ENCODE measurements at places on chromosomes 16 and 17.

- peak; percentile 9 for DNase-seq
Observed at GRCh38 chr17:79840269-79840988, 1.2 kb upstream of the CBX4 start.

DNA sequence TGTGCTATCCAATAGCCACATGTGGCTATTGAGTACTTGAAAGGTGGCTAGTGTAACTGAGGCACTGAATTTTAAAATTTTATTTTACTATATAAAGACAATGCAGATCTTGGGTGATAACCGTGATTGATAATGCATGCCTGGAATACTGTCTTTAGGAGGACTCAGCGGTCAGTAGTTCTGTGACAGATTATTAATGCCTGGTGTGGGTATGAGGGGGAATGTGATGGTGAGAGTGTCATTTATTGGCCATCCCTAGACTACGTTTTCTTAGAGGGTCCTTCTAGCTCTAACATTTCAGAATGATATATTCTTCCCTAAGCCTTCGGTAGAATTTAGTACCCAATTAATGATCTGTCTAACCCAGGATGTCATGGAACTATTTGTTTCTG, 157.6 kb downstream of the CPPED1 start:
- DNase-seq: no peak

GRCh38 chr17:11986179-11986941, 10.9 kb downstream of the ZNF18 start:
- peak; percentile 14 for DNase-seq

- DNase-seq: no peak
Observed at GRCh38 chr17:82595893-82596292, 52.4 kb downstream of the WDR45B start.

DNA sequence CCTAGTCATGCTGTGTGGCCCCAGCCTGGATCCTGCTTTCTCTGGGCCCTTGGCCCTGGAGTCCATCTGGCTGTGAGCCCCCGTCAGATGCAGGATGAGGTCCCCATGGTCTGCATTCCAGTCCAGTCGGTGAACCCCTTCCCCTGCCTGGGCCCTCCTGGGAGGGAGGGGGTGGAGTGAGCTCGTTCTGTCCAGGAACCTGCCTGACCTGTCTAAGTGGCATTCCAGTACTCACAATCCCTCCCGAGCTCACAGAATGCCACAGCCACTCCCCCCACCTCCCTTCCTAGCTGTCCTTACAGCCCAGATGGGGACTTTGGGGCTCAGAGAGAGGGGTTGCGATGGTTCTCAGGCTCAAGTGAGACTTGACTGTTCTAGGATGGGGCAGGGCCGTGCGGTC, 15.5 kb downstream of the SPNS2 start:
- DNase-seq: no peak

GRCh38 chr16:87552772-87553573, 49.3 kb upstream of the JPH3 start:
- DNase-seq: no peak

DNA sequence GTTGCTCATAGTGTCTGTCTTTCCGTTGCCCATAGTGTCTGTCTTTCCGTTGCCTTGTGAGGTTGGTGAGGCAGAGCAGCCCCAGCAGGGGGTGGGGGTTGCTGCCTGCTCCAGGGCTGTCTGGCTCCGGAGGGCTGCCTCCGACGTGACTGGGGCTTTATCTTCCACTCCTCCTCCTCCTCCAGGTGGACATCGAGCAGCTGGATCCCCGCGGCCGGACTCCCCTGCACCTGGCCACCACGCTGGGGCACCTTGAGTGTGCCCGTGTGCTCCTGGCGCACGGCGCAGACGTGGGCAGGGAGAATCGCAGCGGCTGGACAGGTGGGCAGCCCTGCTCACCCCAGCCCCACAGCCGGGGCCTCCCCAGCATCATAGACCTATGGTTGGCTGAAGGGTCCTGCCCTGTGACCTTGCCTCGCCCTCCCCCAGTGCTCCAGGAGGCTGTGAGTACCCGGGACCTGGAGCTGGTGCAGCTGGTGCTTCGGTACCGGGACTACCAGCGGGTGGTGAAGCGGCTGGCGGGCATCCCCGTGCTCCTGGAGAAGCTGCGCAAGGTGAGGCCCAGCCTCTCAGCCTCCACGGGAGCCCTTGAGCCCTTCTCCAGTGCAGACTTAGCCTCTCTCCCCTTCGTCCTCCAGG, 14.7 kb downstream of the ANKRD13B start:
- no peak for DNase-seq

- no peak for DNase-seq
Observed at GRCh38 chr17:49195751-49196150, 14.6 kb downstream of the GNGT2 start.

DNA sequence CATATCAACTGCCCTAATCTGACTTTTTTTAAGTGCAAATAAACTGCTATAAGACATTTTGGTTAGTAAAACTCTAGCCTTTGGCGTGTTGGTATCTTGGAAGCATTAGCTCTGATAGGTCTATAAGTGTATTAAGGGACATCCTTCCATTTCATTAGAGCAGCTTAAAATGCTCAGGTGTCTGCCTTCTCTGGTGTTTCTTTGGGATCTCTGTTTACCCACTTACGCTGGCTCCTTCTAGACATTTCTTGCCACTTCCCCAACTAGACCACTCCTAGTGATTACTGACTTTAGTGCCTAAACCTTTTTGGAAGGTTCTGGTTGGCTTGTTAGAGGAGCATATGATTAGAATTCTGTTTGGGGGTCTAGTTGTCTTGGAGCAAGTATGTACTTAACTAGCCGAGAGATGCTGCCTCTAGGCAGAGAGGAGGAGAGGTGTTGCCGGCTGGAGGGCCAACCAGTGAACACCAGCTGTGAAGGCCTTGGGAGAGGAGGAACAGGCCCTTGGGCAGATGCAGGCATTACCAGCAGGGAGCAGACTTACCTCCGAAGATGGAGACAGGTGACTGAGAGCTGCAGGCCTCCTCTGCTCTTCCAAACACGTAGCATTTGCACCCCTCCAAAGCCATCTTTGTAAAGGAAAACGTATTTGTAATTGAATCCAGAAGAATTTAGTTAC, 15.2 kb upstream of the CLEC18C start:
- DNase-seq: no peak

DNA sequence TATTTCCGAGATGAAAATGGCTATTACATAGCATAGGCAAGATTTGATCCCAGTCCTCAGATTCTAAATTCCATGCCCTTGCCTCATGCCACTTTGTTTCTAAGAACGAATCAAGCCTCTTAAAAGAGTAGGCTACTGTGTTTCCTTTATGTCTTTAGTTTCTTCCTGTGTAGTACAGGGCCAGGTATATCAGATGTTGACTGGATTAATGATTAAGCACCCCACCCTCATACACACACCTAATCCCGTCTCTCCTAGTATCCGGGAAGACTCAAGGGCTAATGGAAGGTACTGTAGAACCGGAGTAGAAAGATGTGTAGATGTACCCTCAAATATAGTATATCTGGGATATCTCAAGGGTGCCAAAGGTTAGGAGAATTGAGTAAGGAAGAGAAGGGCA, 6.7 kb downstream of the TOM1L1 start:
- no peak for DNase-seq

- DNase-seq: no peak
Observed at GRCh38 chr16:1706386-1707192, 594 bp downstream of the MAPK8IP3 start.

- DNase-seq: no peak
Observed at GRCh38 chr16:3861808-3862451, 18.6 kb downstream of the CREBBP start.

- no peak for DNase-seq
Observed at GRCh38 chr16:81526935-81527334, 82.3 kb downstream of the CMIP start.

GRCh38 chr17:45410144-45411091, 22.3 kb downstream of the ARHGAP27 start:
- no peak for DNase-seq

GRCh38 chr17:8326511-8327302, 12.9 kb upstream of the ODF4 start:
- no peak for DNase-seq

DNA sequence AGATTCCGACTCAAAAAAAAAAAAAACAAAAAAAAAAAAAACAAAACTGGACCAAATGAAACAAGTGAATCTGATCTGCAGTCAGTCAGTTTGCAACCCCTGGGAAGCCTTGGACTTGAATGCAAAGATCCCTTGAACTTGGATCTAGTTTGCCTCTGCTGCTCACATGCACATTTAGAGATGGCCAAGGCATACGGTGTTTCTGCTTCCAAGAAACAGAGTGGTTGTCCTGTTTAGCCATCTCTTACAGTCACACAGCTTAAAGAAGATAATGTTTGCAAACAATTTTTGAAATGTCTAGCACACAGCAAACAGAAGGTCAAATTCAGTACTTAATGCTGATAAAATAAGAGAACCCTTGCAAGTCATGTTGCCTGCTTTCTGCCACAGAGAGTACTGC, 4.5 kb downstream of the NDE1 start:
- no peak for DNase-seq

DNA sequence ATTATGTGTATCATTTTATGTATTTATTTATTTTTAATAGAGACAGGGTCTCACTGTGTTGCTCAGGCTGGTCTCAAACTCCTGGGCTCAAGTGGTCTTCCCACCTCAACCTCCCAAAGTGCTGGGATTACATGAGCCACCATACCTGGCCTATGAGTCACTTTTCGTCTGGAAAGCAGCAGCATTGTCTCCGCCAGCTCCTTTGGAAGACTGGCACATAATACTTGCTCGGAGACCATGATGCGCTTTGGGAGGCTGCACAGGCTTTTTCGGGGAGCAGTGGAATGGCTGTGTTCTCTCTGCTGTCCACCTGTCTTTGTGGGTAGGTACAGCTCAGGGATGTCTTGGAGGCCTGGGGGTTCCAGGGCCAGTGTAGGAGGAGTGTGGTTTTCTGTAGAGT, 102.2 kb downstream of the AATF start:
- DNase-seq: no peak

- no peak for DNase-seq
Observed at GRCh38 chr17:2965621-2966595, 97.5 kb downstream of the OR1D5 start.

GRCh38 chr17:37518826-37519225, 29.1 kb downstream of the DUSP14 start:
- peak; percentile 37 for DNase-seq

DNA sequence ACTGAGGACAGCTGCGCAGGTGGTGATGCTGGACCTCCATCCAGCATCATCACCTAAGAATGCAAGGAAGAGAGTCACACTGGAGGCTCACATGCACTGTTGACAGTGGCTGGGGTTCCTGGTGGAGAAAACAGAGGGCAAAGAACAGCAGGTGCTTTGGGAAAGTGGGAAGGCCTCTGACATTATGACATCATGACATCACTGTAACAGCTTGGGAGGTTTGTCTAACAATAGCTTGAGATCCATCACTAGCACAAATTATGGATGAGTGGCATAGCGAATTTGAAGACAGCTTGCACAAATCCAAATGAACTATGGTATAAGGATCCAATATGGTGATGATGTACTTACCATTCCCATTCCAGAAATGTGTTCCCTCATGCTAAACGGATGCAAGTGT, 226.5 kb upstream of the MPHOSPH6 start:
- no peak for DNase-seq

DNA sequence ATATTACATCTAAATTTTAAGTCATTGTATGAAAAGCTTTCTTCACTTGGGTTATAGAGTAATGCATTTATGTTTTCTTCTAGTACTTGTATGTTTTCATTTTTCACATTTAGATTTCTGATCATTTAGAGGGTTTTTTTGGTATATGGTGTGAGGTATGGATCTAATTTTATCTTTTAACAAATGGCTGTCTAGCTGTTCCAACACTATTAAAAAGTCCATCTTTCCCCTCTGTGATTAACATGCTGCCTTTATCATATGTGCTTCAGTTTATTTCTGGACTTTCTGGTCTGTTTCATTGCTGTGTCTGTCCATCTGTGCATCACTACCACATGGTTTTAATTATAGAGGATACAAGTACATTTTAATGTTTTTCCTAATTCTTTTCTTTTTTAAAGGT, 163.8 kb downstream of the MYO1D start:
- no peak for DNase-seq

- no peak for DNase-seq
Observed at GRCh38 chr17:57701124-57701523, 44.0 kb downstream of the CCDC182 start.

GRCh38 chr17:7014995-7015958, 2.9 kb downstream of the RNASEK start:
- DNase-seq: peak; percentile 49

DNA sequence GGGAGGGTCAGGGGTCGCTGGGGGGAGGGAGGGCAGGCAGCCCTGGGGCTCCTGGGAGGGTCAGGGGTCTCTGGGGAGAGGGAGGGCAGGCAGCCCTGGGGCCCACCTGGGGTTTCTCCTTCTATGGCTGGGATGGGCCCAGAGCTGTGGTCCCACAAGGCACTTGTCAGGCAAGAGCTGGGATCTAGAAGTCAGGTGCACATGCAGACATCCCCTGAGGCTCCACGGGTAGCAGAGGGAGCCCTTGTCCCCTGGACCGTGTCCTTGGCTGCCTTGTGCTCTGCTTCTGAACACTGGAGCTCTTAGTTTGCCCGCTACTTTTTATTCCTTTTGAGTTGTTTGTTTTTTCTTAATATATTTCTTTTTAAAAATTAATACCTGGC, 1.8 kb downstream of the TUBB3 start:
- no peak for DNase-seq

- DNase-seq: no peak
Observed at GRCh38 chr17:81339534-81340296, 44.6 kb upstream of the SLC38A10 start.

DNA sequence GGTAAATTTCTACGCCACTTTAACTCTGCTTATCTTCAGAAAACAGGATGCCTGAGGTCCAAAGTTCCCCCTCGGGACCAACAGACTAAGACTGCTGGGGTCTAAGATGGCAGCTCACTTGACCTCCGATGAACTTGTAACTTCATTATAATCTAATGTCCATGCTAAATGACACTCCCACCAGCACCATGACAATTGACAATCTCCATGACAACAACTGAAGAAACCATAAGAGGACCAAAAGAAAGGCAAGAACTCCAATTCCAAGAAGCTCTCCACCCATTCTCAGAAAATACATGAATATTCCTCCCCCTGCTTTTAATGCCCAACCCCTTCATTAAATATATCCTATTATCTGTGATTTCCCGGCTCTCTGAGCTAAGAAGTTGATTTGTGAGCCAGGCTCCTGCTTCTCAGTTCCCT, 7.5 kb downstream of the CCL4 start:
- DNase-seq: no peak

DNA sequence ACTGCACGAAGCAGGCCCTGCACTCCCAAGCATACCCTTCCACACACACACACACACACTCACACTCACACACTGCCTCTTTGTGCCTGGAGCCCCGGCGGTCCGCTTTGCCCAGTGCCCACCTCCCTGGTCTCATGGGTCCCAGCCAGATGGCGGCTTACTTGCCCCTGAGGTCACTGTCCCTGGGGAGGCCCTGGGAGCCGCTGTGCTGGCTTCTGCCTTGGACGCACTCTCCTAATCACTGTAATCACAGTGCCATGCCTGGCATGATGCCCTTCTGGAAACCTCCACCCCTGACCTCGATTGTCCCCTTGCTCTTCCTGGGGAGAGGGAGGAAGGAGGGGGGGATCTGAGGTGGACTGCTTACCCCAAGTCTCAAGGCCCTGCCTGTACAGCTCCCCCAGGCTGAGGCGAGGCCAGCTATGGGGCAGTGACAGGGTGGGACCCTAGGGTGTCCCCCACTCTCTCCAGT, 36.0 kb downstream of the ARHGAP23 start:
- peak; percentile 69 for DNase-seq

GRCh38 chr17:9811086-9811485, 10.8 kb downstream of the GSG1L2 start:
- no peak for DNase-seq
